ENCODE measurements at places on chromosomes 5 and 9.

GRCh38 chr5:1172670-1173404 is 28.6 kb upstream of the SLC6A19 start:
- DNase-seq, result no peak

- DNase-seq, result no peak
These were observed 25.0 kb upstream of the FRMPD1 start for GRCh38 chr9:37625758-37626147.

GRCh38 chr9:75053869-75054268 is 25.8 kb upstream of the CARNMT1 start:
- no peak for DNase-seq

DNA sequence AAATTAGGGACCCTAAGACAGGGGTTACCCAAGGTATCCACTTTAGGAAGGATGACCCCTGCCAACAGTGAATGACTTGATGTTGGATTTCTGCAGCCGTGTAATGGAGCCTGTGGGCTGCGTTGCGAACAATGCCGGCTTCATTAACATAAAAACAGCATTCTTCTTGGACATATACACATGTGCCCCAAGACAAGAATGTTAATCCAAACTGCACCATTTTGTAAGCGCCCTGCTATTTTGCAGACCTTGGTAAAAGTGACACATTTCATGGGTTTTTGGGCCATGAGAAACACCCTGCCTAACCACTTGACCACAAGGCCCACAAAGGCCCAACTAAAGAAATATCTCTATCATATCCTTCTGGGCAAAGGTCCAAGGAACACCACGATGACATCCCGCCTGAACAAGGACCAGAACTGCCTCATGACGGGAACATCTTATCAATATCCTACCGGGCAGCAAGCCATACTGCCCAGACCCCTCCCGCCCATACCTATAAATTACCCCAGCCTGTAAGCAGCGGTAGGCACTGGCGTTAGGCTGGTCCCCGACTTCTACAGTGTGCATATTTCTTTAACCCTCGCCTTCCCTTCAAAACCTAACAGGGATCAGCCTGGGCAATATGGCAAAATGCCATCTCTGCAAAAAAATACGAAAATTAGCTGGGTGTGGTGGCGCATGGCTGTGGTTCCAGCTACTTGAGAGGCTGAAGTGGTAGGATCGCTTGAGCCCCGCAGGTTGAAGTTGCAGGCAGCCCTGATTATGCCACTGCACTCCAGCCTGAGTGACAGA is 9.7 kb upstream of the PDCD1LG2 start:
- no peak for DNase-seq

DNA sequence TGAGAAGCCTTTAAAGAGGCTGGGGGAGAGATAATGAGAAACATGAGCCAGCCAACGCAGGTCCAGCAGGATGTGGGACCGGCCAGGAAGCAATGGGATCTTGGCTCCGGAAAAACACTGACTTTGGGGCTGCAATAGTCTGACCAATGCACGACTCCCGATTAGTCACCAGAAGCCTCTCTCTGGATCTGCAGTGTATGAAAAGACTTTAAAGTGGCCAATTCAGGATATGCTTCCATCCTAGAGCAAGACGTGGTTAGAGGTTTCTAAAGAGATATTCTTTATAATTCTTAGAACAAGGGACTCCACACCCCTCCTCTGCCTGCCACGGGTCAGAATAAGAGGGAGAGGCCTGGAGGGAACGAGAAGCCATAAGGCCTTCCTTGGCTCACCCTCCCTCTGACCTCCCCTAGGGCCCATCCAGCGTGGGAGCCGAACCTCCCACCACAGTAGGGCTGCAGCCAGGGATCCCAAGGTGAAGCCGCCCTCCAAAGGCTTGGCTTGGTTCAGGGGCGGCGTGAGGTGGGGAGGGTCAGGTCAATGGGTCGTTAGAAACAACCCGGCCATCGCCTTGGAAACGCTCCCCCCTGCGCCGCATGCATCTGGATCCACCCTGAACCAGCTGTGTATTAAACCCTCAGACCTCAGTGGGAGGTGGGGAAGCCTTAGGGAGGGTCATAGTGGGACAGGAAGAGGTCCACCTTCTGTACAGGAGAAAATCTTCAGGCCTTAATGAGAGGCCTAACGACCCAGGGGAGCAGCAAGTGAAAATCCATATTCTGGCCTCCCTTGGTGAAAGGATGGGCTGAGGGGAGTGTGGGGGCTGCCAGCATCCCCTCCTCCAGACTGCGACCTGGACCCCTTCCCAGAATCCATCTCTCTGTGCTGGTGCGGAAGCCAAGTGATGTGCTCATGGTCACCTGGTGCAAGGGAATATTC is 11.1 kb downstream of the FGF1 start:
- no peak for DNase-seq

DNA sequence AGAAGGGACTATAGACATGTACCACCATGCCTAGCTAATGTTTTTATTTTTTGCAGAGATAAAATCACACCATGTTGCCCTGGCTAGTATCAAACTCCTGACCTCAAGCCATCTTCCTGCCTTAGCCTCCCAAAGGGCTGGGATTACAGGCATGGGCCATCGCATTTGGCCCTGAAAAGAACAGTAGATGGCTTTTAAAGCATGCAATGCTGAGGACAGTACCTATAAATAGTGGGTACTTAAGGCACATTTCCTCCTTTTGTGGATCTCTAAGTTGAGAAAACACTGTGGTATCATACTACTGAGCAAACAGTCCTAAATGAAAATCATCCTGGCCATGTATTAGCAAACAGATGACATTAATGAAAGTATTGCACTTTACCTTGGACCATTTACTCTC is 119.4 kb downstream of the TTC39B start:
- DNase-seq, result no peak

- DNase-seq, result no peak
These were observed 40.5 kb upstream of the IFNK start for GRCh38 chr9:27483576-27483975.

DNA sequence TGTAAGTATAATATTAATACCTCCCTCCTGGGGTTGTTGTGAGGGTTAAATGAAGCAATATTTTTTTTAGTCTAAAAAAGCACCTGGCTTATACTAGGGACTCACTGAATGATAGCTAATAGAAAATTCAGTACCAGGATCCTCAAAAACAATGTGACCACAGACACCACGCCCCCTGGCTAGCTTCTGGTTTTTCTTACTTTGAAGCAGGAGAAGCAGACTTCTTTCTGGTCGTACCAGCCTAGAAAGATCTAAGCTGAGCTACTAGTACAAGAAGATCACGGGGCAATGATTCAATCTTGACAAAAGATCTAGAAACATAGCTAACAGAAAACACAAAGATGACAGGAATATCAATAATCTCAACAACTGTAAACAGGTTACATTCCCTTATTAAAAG is 218.5 kb upstream of the SLC30A5 start:
- no peak for DNase-seq

DNA sequence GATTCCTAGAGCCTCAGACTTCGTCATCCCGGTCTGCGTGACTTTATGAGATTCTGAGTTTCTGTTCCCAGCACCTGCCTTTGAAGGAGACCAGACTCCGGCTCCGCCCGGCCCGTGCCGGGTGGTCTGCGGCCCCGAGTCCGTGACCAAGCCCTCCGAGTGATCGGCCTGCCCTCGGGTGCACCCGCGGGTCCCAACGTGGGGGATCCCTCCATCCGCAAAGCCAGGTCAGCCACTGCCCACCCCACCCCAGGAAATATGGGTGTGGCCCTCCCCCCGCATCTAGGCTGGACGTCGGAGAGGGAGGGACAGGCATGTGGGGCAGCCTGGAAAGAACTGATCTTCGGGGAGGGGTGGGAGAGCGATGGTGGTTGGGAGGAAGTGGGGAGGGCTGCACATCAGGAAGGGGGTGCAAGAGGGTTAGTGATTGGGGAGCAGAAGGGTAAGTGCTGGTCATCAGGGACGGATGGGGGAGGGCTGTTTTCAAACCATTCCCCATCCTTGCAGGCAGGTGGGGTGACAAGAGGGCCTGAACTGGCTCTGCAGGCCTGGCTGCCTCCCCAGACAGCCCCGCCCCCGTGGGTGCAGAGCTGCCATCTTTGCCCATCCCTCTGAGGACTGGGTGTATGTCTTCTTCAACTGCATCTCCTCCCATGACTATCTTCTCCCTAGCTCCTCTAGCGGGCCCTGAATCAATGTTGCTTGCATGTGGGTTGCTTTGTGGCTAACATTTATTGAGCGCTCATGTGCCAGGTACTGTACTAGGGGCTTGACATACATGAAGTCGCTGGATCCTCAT is 747 bp downstream of the LRSAM1 start:
- peak; percentile 63 for DNase-seq

DNA sequence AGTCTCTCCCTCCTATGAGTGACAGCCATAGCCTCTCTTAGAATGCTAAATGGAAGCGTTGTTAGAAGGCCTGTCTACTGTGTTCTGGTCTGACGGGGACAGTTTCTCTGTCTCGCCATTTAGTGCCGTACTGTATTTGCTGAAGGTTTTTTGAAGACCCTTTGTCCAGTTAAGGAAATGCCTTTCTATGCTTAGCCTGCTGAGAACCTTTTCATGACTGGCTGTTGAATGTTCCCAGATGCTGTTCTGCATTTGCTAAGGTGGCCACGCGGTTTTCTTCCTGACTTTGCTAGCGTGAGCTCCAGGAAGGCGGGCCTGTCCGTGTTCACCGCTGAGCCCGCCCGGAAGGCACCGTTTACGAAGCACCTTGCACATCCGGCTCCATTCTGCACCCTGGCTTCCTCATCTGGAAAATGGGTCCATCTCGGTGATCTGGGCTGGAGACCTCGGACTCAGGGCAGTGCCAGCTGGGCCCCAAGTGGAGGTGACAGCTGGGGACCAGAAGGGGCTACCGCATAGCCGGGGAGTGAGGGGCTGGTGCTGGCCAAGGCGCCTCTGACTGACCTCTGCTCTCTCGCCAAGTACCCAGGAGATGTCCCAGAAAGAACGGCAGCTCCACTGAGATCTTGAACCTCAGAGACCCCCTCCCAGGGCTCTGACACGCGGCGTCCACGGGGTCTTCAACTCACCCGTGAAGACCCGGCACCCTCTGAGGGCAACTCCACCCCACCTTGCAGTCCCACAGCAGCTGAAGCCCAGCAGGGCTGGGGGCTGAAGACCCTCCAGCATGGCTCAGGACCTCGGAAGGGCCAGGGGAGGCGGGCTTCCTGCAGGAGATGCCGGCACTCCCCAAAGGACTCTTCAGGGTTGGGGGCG is 52.5 kb upstream of the NKD2 start:
- peak; percentile 17 for DNase-seq

- DNase-seq, result no peak
These were observed 95.1 kb downstream of the PBX3 start for GRCh38 chr9:125842242-125842641.

DNA sequence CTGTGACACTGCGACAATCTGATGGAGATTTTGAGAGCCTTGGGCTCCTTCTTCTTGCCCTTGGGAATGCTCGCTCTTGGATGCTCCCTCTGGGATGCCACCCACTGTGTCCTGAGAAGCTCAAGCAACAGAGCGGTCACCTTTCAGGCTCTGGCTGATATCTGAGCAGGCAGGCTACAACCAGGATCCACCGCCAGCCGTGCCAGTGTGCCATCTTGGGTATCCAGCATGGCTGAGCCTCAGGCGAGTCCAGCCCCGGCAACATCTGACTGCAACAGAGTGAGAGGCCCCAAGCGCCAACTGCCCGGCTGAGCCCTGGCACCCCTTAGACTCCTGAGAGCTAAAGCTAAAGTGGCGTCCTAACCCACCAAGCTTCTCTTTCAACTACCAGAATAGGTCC is 202.1 kb downstream of the IRX2 start:
- no peak for DNase-seq

GRCh38 chr5:157952374-157952685 is 93.4 kb upstream of the CLINT1 start:
- no peak for DNase-seq

- DNase-seq, result peak; percentile 67
These were observed 51.8 kb downstream of the EHMT1 start for GRCh38 chr9:137670391-137671195.

- DNase-seq, result no peak
These were observed 45.4 kb downstream of the FGF1 start for GRCh38 chr5:142640316-142641005.

GRCh38 chr9:1236061-1236460 is 185.9 kb downstream of the DMRT2 start:
- DNase-seq, result no peak

- DNase-seq, result no peak
These were observed 99.8 kb downstream of the TRIO start for GRCh38 chr5:14242871-14243383.

GRCh38 chr9:72858089-72858912 is 94.6 kb downstream of the ALDH1A1 start:
- no peak for DNase-seq

- no peak for DNase-seq
These were observed 61.8 kb downstream of the ACTBL2 start for GRCh38 chr5:57420801-57421200.

GRCh38 chr9:108579757-108580439 is 275.9 kb downstream of the ACTL7B start:
- DNase-seq, result no peak

GRCh38 chr5:53276825-53277224 is 167.3 kb upstream of the MOCS2 start:
- no peak for DNase-seq

DNA sequence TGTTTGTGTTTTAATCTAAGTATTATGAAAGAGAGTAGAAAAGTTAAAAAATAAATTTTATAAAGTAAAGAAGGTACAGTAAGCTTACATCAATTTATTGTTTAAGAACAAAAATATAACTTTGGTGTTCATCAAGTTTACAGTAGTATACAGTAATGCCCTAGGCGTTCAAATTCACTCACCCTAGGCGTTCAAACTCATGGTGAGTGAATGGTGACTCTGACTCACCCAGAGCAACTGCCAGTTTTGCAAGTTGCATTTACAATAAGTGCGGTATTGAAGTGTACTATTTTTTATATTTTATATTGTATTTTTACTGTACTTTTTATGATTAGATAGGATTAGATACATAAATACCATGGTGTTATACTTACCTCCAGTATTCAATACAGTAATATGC is 421.3 kb downstream of the CDH12 start:
- DNase-seq, result no peak

- no peak for DNase-seq
These were observed 56.6 kb downstream of the AP3B1 start for GRCh38 chr5:78237911-78238310.

Measured in breast epithelium (tissue), 4 donors.